ENCODE measurements at places on chromosomes 7 and 10.

DNA sequence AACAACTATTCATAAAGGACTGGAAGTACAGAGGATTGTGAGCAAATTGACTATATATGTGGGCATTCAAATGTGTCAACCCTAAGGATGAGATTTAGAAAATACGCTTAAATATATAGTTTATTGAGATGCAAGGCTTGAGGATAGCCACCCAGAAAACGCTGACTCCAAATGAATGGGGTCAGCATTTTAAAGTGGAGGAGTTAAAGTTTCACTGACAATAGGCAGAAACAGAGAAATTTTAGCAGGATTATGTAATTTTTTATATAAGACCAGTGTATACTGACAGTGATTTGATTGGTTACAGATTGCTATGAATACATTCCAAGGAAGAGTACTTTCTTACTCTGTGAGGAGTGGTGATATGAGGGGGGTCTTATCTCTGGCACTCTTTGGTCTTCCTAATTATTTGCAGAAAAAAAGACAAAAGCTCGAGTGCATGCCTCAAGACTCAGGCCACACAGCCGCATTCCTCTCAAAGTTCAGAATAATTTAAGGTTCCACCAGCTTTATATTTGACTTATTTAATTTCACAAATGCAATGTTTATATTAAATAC lies 38.6 kb upstream of the ARL4A start:
- DNase-seq = no peak

DNA sequence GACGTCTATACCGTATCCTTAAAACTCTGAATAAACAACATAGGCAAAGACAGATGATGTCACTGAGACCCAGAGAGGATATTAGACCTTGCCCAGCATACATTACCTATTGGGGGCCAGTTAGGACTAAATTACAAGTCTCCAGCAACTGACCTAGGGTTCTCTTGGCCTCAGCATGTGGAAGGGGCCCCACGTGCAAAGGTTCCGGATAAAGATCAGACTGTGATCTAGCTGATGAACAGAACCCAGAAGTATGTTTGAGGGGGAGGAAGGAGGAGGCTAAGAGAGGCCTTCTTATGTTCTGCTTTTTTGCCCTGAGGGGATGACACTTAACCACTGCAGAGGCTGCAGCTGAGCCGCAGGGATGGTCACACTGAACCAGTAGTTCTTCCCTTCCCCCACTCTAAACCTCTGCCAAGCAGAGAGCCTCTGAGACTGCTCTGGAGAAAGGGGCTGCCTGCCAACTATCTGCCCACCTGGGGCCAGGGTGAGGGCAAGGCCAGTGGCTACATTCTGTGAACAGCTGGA lies 24.0 kb upstream of the KMT2C start:
- DNase-seq = no peak

GRCh38 chr10:50674469-50675254 lies 50.9 kb upstream of the SGMS1 start:
- no peak for DNase-seq

- no peak for DNase-seq
Measured at GRCh38 chr10:91409069-91409868, 875 bp upstream of the HECTD2 start.

DNA sequence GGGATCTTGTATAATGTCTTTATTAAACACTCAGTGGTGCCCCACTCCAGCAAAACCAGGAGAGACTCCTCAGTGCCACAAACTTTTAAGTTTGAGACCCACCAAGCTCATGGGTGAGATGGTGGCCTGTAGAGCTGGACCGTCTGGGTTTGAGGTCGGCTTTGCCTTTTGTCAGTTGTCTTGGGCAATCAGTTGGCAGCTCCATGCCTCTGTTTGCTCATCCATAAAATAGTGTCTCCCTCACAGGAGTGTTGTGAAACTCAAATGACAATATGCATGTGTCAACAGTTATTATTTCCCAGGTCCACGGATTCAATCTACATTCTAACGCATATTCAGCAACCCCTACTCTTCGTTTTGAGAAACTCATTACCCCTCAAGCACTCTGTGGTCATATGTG lies 367.8 kb upstream of the C7orf33 start:
- no peak for DNase-seq

DNA sequence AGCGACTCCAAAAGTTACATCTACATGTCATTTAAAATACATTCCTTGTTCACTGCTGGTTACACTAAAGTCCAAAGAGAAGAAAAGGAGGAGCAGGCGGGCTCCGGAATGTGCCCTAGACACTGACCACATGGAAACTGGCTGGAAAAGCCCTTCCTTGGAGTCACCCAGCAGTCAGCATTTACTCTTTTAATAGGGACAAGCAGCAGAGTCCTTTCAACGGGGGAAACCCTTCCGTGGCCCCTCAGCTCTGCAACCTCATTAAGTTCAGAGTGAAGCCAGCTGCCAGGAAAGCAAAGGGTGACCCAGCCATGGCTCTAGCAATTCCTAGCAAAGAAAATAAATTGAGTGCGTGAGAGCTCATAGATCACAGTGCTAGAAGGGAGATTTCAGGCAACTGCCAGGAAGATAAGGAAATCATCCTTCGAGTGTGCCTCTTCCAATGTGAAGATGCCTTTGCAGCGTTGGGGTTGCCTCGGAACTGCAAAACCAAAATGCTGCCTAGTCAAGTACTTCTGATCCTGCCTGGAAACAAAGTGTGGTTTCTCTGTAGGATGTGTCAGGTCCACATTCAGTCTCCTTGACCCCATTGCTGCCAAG lies 101.6 kb downstream of the SORBS1 start:
- DNase-seq = no peak

Data from activated CD4-positive, alpha-beta T cell treated with anti-CD3 and anti-CD28 coated beads, Interleukin-2, amount 50 U/mL, for 1 hour (primary cell).